ENCODE measurements at places on chromosomes 13 and 19. TPM values are rescaled to one million over a fixed set of nuclear protein-coding genes. Genes with fewer than 3 reads are reported as not detected.

The PROZ gene
- total RNA-seq: not detected

The EDNRB gene
- 613 TPM for total RNA-seq

The ZNF610 gene
- 2.0 TPM for total RNA-seq

The CASP14 gene
- total RNA-seq: not detected

The NALCN gene
- total RNA-seq: 30.2 TPM

The GFY gene
- total RNA-seq: not detected

The OLFM2 gene
- total RNA-seq: 0.98 TPM

The GSX1 gene
- not detected for total RNA-seq

The ONECUT3 gene
- total RNA-seq: not detected

The CCDC169 gene
- total RNA-seq: 0.43 TPM

The CGB2 gene
- not detected for total RNA-seq

The MISP3 gene
- total RNA-seq: 0.22 TPM

The ZNF45 gene
- total RNA-seq: 16.3 TPM

The ATP8A2 gene
- 0.11 TPM for total RNA-seq

The FGF9 gene
- not detected for total RNA-seq

The PTPRS gene
- total RNA-seq: 60.3 TPM

The POU4F1 gene
- total RNA-seq: 0.11 TPM

The MTIF3 gene
- total RNA-seq: 44.6 TPM

The ZNF223 gene
- total RNA-seq: 7.3 TPM

The DLEU7 gene
- total RNA-seq: not detected

The PRODH2 gene
- not detected for total RNA-seq

The SLC25A41 gene
- not detected for total RNA-seq

The SIGLECL1 gene
- total RNA-seq: not detected

The ZNF726 gene
- total RNA-seq: 2.0 TPM

The LIPE gene
- 7.2 TPM for total RNA-seq

The NCR1 gene
- total RNA-seq: not detected

The ELSPBP1 gene
- total RNA-seq: not detected

The PDX1 gene
- not detected for total RNA-seq

The IFNL1 gene
- total RNA-seq: not detected

The CFAP97D2 gene
- not detected for total RNA-seq

The ZNF99 gene
- total RNA-seq: not detected

The NDUFS7 gene
- 98.7 TPM for total RNA-seq

The HSH2D gene
- not detected for total RNA-seq

The CD37 gene
- not detected for total RNA-seq

The AMH gene
- 1.3 TPM for total RNA-seq

The DLL3 gene
- 0.09 TPM for total RNA-seq

The PSG3 gene
- not detected for total RNA-seq

The PEAK3 gene
- 0.22 TPM for total RNA-seq

The TNFRSF19 gene
- 0.22 TPM for total RNA-seq

The PTGER1 gene
- total RNA-seq: 0.17 TPM

The ARGLU1 gene
- total RNA-seq: 37.6 TPM

The FDX2 gene
- total RNA-seq: 16.9 TPM

The CATSPERD gene
- total RNA-seq: not detected

The TEKTIP1 gene
- total RNA-seq: not detected

The AKT1S1 gene
- total RNA-seq: 5.9 TPM

The C1QTNF9 gene
- not detected for total RNA-seq

The NCAN gene
- total RNA-seq: not detected

The ADGRL1 gene
- 5.4 TPM for total RNA-seq

The CLDND2 gene
- total RNA-seq: not detected

The FAM216B gene
- not detected for total RNA-seq

The WASF3 gene
- total RNA-seq: 27.0 TPM

The TMPRSS9 gene
- under 0.01 TPM for total RNA-seq

The SIGLEC8 gene
- not detected for total RNA-seq

The VSTM2B gene
- total RNA-seq: not detected

The INSL3 gene
- not detected for total RNA-seq

The MCEMP1 gene
- total RNA-seq: not detected

The DPF1 gene
- total RNA-seq: under 0.01 TPM

Measured in dermis lymphatic vessel endothelial cell (primary cell).